RWPE2 (cell line): ENCODE measurements at places on chromosomes 12 and 14.

DNA sequence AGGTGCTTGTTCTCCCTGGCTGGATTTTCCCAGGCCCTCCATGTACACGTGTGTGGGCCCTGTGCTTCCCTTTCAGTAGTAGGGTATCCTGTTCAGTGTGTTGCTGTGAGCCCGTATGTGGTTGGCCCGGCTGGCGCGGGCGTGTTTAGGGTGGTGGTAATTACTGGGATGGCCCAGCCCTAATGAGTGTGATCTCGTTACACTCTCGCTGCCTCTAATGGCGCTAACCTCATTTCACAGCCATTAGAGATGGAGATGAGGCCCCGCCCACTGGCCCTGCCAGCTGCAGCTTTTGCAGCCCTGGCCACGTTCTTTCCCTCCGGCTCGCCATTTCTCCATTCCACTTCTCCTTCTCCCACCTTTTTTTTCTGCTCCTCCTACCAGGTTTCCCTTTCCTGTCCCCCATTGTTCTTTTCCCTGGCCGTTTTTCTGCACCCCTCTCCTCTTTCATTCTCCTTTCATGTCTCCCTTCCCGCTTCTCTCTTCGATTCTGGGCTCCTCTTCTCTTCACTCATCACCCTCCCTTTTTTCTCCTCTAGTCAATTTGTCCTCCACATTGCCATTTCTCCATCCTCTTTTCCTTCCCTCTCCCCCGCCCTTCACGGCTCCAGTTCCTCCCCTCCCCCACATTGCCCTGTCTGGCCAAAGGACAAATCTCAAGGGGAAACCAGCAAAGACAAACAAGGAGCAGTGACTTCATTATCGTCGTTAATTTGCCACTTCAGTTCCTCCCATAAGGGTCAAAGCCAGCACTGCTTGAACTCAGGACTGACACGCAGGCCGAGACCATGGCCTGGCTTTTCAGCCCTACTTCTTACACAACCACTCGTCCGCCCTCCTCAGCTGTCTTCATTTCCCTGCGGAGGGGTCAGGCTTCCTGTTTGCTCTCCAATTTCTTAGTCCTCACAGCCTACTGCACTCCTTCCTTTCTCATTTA lies 6.8 kb downstream of the ZFHX2 start:
- DNase-seq = no peak

DNA sequence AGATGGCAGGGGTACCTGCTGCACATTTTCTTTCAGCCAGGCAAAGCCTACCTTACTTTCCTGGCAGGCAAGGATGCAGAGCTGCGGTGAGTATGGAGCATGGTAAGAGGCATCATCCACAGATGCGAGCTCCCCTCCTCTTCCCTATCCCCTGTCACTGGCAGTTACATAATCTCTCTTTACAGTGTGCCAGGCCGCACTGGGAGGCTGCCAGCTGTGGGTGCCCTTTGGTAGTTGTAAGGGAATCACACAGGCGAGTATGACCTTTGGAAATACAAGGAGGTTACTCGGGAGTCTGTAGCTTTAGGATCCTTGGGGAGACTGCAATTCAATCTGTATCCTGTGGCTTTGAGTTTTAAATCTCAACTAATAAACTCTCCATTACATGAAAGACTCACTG lies 132.5 kb downstream of the KTN1 start:
- DNase-seq = no peak

GRCh38 chr12:52617403-52617785 lies 965 bp downstream of the KRT73 start:
- no peak for DNase-seq

DNA sequence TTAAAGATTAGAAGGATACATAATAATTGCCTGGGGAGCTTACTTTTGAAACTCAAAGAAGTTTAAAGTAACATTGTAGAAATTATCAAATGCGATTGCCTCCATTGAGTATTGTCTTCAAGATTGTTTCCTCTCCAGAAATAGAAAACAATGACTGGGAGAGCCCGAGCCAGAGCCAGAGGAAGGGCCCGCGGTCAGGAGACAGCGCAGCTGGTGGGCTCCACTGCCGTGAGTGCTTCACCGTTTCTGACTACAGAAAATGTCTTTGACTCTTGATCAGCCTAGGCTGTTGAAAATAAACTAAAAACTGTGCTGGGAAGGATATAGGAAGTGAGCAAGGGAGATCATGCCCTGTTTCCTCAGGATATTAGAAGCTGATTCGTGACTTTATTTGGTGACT lies 4.8 kb downstream of the PIWIL1 start:
- no peak for DNase-seq

- DNase-seq = no peak
Observed at GRCh38 chr14:59107819-59108218, 80.6 kb upstream of the DAAM1 start.

GRCh38 chr14:96997269-96997668 lies 200.1 kb downstream of the VRK1 start:
- no peak for DNase-seq

DNA sequence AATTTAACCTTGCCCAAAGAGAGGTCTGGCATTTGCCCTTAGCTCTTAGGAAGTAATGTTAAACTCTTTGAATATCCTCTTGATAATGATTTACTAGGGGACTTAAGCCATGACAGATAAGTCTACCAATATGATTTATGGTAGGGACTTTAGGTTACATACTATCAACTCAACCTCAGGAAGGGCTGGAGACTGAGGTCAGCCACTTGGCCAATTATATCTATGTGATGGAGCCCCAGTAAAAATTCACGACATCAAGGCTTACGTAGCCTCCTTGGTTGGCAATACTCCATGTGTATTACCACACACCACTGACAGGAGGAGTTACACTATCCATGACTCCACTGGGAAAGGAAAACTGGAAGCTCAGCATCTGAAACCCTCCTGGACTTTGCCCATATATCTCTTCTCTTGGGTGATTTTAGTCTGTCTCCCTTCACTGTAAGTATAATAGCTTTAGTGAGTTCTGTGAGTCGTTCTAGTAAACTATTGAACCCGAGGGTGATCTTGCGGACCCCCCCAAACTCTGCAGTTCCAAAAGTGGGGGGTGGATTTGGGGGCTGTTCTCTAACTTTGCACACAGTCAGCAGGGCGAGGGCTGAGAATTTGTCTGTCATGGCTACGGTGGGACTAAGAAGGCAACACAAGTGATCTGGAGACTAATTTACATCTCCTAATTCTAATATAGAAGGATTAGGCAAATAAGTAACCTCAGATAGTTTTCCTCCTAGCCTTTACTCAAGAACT lies 62.3 kb downstream of the R3HDM2 start:
- no peak for DNase-seq

DNA sequence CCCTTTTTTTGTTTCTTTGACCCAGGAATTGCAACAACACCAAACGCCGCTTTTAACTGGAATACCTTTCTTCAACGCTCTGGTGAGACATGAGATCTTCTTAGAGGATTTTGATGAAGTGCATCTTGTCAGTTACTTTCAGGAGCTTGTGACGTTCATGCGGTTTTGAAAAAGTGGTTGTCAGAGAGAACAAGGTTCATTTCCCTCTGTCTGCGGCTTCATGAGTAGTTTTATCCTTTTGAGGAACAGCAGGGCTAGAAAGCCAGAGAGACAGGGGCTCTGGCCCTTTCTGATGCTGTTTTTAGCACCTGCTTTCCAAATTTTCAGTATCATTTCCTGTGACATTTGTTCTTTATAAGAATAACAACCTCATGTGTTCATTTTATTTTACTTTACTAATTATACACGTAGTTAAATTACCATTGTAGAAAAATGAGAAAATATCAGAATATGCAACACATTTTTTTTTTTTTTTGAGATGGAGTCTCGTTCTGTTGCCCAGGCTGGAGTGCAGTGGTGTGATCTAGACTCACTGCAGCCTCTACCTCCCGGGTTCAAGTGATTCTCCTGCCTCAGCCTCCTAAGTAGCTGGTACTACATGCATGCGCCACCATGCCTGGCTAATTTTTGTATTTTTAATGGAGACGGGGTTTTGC lies 61.8 kb downstream of the GLT1D1 start:
- DNase-seq = no peak

DNA sequence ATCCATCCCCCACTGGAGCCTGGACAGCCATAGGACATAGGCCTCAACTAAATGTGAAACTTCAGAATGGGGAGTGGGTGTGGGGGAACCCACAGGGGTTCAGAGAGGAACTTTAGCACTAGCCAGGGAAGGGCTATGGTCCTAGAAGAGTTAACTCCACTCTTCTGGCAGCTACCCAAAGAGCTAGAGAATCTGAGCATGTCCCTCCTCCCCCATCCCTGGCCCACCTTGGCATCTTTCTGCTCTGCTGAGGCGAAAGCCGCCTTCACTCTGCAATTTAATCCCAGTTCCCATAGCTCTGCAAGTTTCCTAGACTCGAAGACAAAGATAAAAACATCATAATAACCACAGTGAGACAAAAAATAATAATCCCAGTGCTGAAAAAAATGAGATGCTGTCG lies 214.7 kb upstream of the RTL1 start:
- DNase-seq = no peak

GRCh38 chr12:41325336-41325735 lies 137.2 kb downstream of the PDZRN4 start:
- no peak for DNase-seq

- DNase-seq = no peak
Observed at GRCh38 chr12:79422060-79422812, 268.5 kb downstream of the PAWR start.

DNA sequence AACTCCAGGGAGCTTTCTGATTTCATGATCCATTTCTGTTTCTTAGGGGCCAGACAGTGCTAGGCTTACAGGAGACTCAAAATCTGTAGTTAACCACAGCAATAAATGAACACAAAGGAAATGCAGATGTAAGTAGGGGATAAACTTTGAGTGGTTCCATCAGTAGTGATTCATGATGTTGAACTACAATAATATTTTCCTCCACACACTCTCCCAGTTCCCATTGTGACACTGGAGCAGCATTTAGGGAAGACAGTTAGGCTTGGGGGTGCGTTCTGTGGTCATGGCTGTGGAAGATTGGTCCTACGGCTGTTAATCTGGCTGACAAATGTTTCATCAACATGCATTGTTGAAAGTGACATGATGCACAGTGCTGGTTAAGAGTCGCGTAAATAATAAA lies 66.9 kb downstream of the HMGA2 start:
- DNase-seq = no peak

- no peak for DNase-seq
Observed at GRCh38 chr14:91473046-91473445, 37.1 kb downstream of the PPP4R3A start.

DNA sequence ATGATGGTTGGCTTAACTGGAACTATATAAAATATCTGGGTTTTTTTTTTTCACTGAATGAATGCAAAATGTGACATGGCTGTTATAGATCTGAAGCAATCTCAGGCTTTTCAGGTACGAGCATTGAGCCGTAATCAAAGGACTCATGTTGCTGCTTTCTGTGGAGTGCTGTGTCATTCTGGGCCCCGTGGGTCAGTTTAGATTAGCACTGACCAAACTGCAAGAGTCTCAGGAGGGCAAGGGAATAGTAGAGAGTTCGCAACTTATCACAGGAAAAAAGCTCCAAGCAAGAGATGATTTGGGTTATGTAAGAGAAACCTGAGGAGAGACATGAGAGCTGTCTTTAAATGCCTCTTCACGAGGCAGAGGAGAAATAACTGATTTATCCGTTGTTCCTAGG lies 59.1 kb downstream of the UBR7 start:
- DNase-seq = no peak

- DNase-seq = no peak
Observed at GRCh38 chr12:81987371-81987770, 228.2 kb upstream of the PPFIA2 start.

- DNase-seq = no peak
Observed at GRCh38 chr12:99147130-99147529, 500.4 kb upstream of the GARIN6 start.

DNA sequence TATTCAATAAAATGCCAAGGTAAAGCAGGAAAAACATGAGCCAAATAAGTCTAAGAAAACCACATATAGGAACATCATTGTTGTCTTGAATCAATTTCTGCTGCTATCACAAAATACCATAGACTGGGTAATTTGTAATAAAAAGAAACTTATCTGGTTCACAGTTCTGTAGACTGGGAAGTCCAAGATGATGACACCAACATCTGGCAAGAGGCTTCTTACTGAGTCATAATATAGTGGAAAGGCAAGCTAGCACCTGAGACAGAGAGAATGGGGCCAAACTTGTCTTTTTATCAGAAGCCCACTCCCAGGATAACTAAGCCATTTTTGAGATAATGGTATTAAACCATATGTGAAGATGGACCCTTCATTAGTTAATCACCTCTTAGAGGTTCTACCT lies 975.9 kb downstream of the FLRT2 start:
- no peak for DNase-seq

DNA sequence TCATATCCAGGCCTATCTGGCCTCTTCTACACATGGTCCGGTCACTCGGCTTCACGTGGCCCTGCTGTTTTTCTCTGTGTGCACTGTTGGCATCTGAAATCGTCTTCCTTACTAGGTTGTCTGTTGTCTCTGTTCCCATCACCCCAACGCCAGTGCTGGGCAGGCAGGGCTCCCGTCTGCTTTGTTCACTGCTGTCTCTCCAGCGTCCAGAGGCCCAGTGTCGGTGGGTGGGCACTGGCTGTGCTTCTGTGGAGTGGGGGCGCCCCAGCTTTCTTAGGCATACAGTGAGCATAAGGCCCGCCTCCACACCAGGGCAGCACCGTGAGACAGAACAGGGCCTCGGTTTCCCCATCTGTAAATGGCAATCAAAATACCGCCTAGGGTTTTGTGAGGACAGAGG lies 153.1 kb downstream of the BCL11B start:
- no peak for DNase-seq

GRCh38 chr14:50928002-50928635 lies 16.2 kb downstream of the PYGL start:
- no peak for DNase-seq

DNA sequence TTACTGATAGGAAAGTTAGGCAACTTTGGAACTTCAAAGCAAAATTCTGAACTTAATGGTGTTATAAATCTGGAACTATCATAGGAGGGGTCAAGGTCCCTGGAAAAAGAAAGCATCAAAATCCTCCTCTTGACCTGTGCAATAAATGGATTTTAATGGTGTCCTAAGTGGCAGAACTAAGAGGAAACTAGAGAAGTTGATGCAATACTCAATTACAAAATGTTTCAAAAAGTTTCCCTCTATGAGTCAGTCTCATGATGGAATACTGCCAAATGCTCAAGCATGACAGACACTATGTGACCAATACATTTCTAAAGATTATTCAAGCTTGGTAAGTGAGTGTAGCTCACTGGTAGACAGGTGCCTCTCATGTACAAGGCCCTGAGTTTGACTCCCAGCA lies 47.7 kb upstream of the ERGIC2 start:
- no peak for DNase-seq
